ENCODE measurements at places on chromosomes 12 and 14.

GRCh38 chr12:58776144-58776543 is 144.2 kb downstream of the LRIG3 start:
- DNase-seq, result no peak

- DNase-seq, result no peak
Measured at GRCh38 chr12:127998988-127999387, 268.0 kb upstream of the TMEM132C start.

DNA sequence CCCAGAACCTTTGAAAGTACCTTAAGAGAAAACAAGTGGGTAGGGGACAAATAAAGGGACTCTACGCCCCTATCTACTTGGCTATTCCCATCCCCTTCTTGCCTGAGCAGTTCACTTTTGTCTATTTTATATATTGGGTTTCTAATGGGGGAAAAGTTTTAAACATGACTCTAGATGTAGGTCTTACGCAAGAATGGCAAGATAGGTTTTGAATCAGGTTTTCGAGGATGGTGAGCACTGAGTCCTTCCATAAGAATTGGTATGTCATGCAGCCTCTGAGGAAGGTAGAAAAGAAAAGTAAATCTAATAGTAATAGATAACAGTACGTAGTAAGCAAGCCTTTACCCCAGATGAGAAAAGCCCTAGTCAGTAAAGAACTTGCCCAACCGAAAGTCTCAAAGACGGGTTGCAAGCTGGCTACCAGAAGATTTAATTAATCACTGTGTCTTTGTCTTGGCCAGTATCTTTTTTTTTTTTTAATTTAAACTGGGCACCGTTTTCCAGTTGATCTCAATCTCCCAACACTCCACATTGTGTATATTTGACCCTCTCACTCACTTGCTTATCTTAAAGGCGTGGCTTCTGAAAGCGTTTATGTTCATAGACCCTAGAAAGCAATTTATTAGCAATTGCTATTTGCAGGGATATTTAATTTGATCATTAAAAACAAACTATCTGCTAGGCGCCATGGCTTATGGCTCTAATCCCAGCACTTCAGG is 86.6 kb upstream of the TMEM263 start:
- no peak for DNase-seq

- DNase-seq, result no peak
Measured at GRCh38 chr14:20302042-20302755, 3.6 kb downstream of the TTC5 start.

- no peak for DNase-seq
Measured at GRCh38 chr12:133202493-133203343, 21.4 kb downstream of the ZNF268 start.

DNA sequence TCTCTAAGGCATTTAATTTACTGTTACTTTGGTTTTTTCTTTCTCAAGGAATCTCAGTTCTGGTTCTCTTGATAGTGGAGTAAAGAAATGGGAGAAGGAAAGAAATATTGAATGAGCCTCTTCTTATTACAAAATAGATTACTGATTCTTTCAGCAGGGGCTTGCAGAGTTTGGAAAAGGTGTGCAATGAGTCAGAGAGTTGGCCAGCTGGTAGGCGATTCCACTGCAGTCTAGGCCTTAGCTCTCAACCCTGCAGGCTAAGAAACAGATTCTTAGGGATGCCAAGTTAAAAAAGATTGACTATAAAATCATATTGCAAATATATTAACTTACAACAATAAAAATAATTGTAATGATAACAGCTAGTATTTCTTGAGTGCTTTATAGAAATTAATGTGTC is 25.8 kb downstream of the NR1H4 start:
- DNase-seq, result no peak

GRCh38 chr14:32896979-32897697 is 41.5 kb upstream of the NPAS3 start:
- DNase-seq, result peak; percentile 76

DNA sequence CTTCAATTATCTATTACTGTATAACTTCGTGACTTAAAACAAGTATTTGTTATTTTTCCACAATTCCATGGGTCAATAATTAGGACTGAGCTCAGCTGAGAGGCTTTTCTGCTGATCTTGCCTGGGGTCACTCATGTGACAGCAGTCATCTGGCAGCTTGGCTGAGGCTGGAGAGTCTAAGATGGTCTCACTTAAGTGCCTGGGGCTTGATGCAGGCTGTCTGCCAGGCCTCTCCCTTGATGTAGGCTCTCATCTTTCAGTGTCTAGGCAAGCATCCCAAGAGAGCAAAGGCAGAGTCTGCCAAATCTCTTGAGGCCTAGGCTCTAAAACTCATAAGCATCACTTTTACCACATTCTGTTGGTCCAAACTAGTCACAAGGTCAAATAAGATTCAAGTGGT is 93.2 kb downstream of the NKX2-1 start:
- no peak for DNase-seq

DNA sequence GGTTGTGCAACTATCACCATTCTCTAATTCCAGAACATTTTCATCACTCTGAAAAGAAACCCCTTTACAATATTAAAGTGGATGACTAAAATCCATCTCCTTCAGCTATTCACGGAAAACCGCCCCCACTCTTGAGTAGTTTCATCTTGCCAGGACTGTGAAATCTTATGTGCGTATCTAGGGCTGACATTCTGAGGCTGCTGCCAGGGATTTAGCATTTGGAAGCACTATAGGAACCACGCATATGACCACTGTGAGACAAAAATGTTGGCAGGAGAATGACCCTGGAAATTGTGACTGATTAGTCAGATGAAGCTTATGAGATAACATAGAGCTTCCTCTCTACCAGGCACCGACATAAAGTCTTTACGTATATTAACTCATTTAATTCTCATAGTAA is 305.2 kb upstream of the PDE3A start:
- DNase-seq, result no peak

DNA sequence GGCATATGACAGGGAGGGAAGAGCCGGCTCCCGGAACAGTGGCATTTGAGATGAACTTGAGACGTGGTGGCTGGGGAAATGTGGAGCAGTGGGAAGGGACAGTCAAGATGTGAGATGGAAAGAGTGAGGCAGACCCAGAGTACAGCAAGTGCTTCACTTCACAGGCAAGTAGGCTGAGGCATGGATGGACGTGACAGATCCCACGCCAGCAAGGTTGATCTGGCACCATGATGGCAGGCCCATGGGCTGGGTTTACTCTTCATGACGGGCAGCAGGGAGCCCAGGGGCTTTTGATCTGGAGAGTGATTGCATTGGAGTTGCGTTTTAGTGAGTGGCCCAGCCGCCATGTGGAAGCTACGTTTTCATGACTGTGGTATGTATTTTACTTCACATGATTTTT is 17.9 kb upstream of the EML1 start:
- DNase-seq, result no peak

DNA sequence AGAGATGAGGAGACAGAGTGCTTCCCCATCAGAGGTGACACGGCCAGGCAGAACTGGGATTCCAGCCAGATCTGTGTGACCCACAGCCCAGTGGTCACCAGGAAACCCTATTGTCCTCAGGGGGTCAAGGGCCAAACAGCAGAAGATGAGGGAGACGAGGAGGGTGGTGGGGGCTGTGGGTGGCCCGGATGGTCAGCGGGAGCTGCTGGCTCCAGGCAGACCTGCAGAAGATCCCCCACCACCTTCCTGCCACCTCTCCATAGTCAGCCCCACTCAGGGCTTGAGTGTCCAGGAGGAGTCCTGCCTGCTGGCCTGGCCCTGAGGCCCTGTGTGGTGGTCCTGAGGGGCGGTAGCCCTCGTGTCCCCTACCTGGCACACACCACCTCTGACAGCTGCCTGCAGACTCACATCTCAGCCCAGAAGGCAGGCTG is 136.8 kb downstream of the CALM1 start:
- DNase-seq, result no peak

- no peak for DNase-seq
Measured at GRCh38 chr12:21529456-21529855, 3.4 kb downstream of the SPX start.

DNA sequence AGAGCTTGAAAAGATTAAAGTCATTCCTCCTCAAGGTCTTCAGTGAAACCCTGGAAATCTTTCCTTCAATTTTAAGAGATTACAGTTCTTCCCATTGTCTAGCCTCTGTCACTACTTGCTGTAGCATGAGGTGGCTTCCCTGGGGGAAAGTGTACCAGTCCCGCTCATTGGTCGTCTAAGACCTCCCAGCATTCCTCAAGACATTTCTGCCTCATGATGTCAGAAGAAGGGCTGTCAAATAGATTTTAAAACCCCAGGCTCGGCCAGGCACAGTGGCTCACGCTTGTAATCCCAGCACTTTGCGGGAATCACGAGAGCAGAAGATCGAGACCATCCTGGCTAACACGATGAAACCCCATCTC is 46.7 kb downstream of the SMUG1 start:
- no peak for DNase-seq

DNA sequence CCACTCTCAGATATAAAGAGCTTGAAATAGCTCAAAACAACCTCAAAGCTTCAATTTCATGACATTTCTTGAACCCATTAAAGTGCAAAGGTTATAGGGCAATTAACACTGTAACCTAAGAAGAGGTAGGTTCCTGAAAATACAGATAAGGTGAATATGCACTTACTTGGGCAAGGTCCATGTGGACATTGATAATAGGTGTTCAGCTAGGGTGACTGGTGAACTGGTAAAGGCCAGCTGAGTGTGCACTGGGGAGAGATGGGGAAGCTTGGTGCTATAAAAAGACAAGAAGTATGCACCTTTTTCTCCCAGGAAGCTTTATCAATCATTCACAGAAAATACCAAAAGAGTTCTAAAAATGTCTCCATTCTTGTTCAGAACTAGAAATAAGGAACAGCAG is 418.6 kb downstream of the SLC16A7 start:
- no peak for DNase-seq

GRCh38 chr12:126952096-126953007 is 1314.6 kb upstream of the TMEM132C start:
- DNase-seq, result peak; percentile 4

GRCh38 chr12:111784953-111785352 is 18.2 kb downstream of the ALDH2 start:
- no peak for DNase-seq

DNA sequence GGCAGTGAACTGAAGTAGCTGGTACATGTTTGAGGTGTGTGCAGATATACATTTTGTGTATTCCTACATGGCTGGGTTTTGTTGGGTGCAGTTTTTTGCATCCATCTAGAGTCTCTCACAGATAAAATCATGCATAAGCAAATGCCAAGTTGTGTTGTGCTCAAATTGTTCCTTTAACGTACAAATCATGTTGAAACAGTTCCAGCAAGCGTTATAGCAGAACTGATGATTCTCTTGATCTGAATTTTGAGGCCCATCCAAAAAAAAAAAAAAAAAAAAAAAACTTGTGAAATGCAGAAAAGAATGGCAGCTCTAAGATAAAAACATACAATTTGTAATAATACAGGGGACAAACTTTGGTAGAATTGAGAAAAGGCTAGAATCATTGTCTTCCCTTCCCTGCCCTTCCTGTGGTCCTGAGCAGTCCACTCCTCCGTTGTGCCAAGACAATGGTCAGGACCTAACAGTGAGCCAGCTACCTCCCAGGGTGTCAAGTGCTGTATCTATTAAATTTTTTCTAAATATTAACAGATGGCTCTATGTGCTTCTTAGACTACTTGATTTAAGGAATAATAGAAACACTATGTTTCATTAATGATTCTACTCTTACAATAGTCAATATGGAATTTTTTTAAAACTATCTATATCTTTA is 122.1 kb downstream of the PLEKHA5 start:
- DNase-seq, result no peak

DNA sequence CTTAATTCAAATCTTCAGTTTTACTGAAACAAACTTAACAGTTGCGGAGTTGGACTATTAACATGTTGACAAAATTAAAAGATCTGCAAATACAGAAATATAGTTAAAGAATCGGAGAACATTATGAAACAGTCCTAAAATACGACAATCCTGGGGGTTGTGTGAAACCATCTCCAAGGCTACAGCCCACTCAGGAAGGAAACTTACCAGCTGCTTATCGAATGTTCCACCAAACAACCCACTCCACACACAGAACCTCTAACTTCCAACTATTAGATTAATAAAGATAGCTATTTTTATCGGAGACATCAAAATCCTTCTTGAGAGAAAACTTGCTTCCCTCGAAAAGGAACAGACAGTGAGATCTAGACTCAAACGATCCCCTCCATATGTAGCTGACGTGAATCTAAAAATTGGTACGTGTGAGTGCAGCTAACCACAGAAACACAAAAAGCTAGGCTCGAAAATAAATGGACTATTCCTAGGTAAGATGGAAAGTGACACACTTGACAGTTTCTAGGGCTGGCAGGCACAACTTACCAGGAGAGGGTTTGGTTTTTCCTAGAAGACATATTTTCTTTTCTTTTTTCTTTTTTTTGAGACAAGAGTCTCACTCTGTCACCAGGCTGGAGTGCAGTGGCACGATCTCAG is 12.9 kb downstream of the VPS37B start:
- DNase-seq, result no peak

DNA sequence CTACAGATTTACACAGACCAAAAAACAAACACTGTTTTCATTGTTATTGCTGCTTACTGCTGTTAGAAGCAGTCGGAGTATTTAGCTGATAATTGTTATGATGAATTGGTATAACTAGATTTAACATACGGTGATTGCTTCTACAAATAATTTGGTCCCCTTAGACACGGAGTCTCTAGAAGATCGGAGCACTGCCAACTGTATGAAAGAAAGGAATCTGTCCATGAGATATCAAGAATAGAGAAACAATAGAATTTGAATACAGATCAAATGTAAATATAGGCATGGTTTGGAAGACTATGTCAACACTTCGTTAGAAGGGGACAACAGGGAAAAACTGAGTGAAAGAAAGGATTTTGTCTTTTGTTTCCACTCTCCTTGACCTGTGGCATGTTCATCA is 110.9 kb downstream of the PPP2R5E start:
- peak; percentile 39 for DNase-seq

GRCh38 chr12:107622001-107622400 is 63.6 kb upstream of the PWP1 start:
- no peak for DNase-seq

DNA sequence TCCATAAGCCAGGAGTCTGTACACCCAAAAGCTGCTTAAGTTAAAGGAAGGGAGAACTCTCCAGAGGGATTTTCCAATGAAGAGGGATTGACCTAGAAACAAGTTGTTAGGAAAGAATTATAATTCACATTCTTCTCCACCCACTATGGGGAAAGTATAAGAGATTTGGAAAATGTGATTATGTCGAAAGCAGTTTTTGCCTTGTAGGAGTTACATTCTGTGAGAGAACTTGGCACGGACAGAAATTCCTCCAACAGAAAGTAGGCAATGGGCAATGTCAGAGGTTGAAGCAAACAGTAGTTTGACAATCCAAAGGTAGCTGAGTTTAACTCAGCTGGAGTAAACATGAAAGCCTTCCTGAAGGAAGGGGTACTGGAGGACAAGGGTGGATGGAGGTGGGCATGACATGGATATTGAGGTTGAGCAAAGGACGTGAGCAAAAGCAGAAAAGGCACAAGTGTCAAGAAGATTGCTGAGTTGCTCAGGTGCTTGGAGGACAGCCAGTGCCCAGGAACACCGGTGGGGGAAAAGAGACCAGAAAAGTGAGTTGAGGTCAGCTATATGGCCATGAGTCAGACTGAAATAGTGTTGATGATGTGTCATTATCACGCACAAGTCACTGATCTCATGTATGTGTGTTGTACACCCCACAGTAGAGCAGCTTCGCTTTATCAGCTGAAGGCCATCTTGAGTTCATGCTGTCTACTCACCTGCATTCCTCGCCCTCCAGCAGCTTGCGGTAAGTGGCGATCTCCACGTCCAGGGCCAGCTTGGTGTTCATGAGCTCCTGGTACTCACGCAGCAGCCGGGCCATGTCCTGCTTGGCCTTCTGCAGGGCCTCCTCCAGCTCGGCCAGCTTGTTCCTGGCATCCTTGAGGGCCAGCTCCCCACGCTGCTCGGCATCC is 4.0 kb downstream of the KRT5 start:
- no peak for DNase-seq

GRCh38 chr14:88496414-88496813 is 58.4 kb downstream of the PTPN21 start:
- DNase-seq, result peak; percentile 20

Measured in globus pallidus (tissue), 1 donor.